ENCODE measurements at places on chromosomes 7 and 10.

DNA sequence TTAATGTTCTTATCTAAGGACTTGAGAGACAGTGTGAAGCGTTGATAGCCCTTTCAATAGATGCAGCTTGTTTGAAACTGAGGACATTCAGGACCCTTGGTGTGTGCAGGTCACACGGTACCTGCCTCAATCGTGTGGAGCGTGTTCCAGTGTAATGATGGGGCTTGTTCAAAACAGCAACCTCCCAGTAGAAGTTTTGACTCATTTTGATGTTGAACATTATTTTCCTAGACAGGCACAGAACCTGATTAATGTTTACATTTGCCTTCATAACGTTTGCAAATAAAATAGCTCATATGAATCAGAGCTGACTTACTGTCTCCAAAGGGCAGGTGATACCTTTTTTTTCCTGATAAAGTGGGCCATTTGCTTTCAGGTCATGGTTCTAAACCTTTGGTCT is 21.3 kb downstream of the RBM17 start:
- no peak for DNase-seq

DNA sequence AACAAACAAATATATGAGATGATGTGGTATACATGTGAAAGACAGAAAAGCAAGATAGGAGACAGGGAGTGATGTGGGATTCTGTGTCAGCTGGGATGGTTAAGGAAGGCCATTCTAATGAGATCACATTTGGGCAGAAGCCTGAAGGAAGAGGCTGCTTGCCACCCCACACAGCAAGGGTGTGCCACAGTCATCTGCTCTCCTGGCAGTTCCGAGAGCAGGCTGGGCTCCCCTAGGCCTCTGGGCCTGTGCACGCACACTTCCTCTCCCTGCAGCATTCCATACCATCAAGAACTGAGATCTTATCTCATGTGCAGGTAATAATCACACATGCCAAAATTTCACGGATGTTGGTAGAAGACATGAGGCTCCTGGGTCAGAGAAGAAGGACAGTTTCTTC is 43.1 kb downstream of the SYPL1 start:
- DNase-seq = peak; percentile 43

GRCh38 chr10:21509341-21510240 is 15.9 kb downstream of the SKIDA1 start:
- no peak for DNase-seq

DNA sequence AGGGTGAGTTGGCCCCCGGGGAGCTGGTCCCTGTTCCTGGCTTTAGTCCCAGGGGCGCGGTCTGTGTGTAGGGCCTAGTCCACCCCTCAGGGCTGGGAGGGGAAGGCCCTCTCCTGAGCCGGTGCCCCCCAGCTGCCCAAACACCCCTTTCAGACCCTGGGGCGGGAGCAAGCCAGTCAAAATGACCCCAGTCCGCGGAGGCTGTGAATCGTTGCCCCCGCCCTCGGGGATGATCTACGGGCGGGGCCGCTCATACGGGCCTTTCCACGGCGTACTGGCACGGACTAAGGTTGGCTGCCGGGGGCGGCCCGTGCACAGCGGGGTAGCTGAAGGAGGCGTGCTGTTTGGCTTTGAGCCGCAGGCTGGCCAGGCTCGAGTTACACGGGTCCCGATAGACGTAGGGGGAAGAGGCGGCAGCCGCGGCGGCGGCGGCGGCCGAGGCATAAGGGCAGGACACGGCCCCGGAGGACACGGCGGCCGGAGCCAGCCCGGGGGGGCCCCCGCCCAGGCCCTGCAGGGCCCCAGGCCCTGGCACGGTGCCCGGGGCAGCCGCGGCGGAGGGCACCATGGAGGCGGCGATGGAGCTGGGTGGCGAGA is 4.3 kb downstream of the ELOVL3 start:
- no peak for DNase-seq

- no peak for DNase-seq
Measured at GRCh38 chr10:49272251-49273081, 26.5 kb upstream of the C10orf71 start.

- DNase-seq = no peak
Measured at GRCh38 chr10:130571674-130572073, 435.5 kb downstream of the GLRX3 start.

- DNase-seq = no peak
Measured at GRCh38 chr10:90435296-90435695, 422.5 kb downstream of the HTR7 start.

DNA sequence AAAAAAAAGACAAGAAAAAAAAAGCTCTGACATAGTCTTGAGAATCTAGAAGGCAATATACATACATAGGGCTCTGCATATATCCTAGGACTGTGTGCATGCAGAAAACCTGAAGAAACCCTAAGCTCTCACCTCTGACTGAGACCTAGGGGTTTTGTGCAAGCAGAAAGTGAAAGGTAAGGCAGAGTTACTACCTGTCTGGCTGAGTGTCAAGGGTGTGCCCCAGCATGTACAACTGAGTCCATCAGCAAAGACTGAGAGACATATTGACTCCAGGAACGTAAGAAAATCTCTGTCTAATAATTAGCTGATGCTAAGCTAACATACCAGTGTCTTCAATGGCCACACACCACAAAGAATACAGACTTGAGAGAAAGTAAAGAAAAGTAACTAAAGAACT is 16.3 kb upstream of the HNRNPH3 start:
- no peak for DNase-seq

DNA sequence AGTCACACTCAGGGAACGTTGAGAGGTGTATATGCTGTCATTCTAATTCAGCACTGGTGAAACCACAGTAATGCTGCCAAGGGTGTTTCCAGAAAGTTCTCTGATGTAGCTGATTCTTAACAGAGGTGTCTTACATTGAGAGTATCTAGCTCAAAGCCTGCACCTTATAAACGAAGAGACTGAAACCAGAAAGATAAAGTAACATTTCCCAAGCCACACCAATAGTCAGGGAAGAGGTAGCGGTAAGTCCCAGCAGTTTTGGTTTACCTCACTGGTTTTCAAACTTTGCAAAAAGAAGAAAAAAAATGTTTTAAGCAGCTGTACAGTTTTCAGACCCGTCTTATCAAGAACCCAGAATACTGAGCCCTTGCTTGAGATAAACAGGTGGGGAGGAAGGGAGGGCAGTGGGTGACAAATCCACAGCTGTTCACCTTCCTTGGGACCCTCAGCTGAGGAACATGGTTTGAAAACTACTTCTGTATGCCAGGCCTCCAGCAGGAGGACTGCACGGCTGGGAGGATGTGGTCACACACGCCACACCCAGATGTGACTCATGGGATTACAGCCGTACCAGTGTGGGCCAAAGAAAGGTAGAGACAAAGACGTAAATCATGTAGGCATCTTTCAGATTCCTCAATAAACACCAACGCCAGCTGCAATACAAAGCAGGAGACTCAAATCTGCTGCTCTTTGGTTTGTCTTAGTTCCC is 63.9 kb upstream of the GSDME start:
- peak; percentile 97 for DNase-seq

- no peak for DNase-seq
Measured at GRCh38 chr10:74445493-74445892, 294.5 kb downstream of the ADK start.

- DNase-seq = no peak
Measured at GRCh38 chr7:6273380-6273837, 985 bp upstream of the CYTH3 start.

- no peak for DNase-seq
Measured at GRCh38 chr7:101465576-101466196, 103.0 kb downstream of the COL26A1 start.

Measured in epithelial cell of prostate (primary cell).